ENCODE measurements at places on chromosomes 4 and X.

DNA sequence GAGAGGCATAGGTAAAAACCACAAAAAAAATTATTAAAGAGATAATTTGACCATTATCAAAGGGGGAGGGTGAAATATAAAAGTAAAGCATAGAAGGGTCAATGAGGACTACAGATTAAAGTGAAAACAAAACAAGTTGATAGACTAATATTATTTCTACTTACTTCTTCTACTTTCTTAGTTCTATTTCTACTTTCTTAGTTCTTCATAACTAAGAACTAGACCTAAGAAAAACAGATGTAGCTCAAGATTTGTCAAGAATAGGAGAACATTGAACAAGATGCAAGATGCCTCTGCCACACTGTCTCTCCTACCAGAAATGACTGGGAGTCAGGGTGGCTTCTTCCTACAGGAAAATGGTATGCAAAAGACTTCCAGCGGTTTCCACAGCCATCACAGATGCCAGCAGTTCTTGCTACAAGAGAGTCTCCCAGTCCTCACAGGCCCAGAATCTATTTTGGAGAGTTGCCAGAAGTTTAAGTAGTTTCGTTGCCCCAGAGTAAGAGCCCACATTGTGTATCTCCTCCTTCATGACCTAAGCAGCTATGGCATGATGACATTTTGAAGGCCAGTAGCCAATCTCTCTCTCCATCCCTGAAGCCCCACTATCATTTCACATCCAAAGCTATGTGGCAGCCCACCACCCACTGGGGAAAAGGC lies 42.9 kb upstream of the DDX60 start:
- no peak for DNase-seq

DNA sequence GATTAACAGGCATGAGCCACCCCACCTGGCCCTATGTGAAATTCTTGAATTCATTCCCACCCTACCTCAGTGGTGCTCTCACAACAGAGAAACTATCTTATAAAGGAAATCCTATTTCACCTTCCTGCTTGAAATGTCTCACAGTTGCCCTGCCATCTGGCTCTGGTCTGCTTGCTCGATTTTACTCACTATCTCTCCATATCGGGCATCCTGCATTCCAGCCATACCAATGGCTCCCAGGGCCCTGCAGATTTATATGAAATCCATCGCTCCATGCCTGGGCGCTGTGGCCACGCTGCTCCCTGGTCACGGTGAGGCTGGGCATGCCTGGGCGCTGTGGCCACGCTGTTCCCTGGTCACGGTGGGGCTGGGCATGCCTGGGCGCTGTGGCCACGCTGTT lies 15.8 kb downstream of the SORBS2 start:
- no peak for DNase-seq

GRCh38 chrX:41982953-41983352 lies 59.6 kb upstream of the CASK start:
- no peak for DNase-seq

- no peak for DNase-seq
Observed at GRCh38 chr4:71827826-71828225, 43.9 kb upstream of the GC start.

GRCh38 chrX:47191331-47191730 lies 2.3 kb upstream of the UBA1 start:
- no peak for DNase-seq

GRCh38 chr4:7824218-7824617 lies 115.4 kb downstream of the AFAP1 start:
- DNase-seq = no peak

- peak; percentile 69 for DNase-seq
Observed at GRCh38 chrX:154516656-154517100, 646 bp upstream of the FAM3A start.

- no peak for DNase-seq
Observed at GRCh38 chr4:84317513-84317912, 181.6 kb downstream of the NKX6-1 start.

DNA sequence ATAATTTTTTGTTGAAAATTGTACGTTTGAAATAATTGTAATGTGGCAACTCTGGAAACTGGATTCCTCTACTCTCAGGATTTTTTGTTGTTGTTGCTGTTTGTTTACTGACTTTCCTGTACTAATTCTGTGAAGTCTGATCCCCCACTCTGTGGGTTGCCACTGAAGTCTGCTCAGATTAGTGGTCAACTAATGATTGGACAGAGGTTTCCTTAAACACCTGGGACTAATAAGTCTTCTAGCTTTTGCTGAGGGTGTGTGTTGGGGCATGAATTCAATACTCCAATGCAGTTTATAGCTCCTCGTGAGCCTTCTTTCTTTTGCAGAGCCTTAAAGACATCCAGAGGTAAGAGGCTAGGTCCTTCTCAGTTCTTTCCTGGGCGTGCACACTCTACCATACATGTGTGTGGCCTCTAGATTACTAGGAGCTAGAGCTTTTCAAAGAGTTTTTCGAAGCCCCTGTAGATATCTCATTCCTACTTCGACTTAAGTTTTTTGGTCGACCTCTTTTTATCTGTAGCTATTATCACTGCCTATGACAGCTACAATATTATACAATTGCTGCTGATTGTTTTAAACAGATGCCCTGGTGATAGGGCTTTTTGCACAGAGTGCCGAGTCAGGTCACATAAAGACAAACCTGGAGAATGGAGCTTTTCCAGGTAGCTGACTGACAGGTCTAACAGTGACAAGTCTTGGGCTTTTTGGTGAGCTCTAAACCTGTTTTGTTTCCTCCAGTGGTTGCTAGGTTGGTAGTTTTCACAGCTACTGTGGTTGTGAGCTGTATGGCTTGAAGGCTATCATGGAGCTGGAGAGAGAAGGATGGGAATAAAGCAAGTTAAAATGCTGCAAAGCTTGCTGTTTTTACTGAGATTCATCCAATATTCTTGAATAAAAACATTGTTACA lies 34.0 kb downstream of the BMP2K start:
- DNase-seq = no peak

- DNase-seq = no peak
Observed at GRCh38 chrX:3191201-3191600, 149.9 kb downstream of the ARSF start.

- DNase-seq = no peak
Observed at GRCh38 chr4:23425570-23425969, 464.3 kb downstream of the PPARGC1A start.

GRCh38 chr4:17385403-17385802 lies 126.5 kb downstream of the QDPR start:
- peak; percentile 39 for DNase-seq

DNA sequence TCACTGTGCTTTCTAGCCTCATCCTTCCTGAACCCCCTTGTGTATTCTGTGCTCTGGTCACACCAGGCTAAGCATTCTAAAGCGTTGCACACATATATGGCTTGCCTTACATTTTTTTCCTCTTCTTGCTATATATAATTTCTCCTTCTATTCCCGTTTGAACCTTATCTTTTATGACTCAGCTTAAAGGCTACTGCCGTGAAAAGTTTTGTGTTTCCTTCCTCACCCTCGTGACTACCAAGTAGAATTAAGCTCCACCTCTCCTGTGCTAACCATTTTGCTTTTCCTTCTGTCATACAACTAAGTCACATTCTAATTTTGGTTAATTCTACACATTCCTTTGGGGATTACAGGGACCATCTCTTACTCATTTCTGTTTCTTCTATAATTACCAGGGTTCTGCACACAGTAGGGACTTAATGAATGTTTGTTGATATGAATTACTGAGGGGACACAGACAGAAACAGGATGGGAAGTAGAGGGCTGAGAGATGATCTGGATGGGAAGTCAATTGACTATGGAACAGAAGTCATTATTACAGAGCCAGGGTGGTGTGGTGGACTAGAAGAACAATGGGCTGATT lies 67.1 kb downstream of the DOCK11 start:
- DNase-seq = no peak

GRCh38 chr4:47624031-47624441 lies 139.0 kb downstream of the ATP10D start:
- DNase-seq = no peak

DNA sequence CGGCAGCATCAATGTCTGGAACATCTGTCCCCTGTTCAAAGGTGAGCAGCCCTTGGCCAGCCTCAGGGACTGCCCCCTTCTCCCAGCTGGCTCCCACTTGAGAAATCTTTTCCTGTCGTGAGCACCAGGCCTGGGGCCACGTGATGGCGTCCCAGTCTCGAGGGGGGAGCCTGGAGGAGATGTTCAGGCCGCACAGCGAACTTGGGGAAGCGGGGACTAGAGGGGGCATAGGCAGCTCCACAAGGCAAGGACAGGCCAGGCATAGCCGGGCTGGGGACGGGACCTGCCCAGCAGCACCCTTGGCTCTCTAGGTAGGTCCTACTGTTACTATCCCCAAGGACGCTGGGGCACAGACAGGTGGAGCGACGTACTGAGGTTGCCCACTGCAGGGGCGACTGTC lies 2.7 kb downstream of the SLC6A8 start:
- no peak for DNase-seq

DNA sequence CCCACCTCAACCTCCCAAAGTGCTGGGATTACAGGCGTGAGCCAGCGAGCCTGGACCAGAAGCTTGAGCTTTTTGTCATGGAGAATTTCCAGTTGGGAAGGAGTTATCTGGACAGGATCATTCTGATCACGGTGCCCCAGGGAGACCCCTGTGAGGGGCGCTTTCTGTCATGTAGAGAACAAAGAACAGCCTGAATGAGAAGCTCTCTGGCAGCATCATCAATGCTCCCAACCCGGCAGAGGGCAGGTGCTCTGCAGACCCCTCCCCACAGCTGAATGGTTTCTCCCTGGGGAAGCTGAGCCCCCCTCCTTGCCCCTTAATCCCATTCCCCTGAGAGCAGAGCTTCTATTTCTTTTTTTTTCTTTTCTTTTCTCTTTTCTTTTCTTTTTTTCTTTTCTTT lies 7.3 kb upstream of the CSF2RA start:
- no peak for DNase-seq

GRCh38 chrX:31333165-31333831 lies 261.5 kb upstream of the FTHL17 start:
- DNase-seq = no peak

DNA sequence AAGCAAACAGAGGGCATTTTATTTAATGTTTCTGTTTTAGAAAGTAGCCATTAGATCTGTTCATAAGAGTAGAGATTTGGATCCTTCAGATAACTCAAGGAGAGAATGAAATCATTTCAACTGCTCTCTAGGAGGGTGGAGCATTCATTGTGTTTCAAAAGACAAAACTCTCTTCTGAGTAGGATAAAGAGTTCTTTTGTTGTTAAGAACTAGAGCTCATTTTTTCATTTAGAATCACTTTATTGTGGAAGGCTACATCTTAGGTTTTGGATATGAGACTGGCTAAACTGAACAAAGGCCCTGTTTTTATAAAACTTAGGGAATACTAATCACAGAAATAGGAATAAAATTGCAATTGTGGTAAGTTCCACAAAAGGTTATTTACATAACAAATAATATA lies 193.9 kb upstream of the PCDH10 start:
- DNase-seq = peak; percentile 87

GRCh38 chr4:56979421-56980072 lies 851 bp downstream of the POLR2B start:
- DNase-seq = no peak

DNA sequence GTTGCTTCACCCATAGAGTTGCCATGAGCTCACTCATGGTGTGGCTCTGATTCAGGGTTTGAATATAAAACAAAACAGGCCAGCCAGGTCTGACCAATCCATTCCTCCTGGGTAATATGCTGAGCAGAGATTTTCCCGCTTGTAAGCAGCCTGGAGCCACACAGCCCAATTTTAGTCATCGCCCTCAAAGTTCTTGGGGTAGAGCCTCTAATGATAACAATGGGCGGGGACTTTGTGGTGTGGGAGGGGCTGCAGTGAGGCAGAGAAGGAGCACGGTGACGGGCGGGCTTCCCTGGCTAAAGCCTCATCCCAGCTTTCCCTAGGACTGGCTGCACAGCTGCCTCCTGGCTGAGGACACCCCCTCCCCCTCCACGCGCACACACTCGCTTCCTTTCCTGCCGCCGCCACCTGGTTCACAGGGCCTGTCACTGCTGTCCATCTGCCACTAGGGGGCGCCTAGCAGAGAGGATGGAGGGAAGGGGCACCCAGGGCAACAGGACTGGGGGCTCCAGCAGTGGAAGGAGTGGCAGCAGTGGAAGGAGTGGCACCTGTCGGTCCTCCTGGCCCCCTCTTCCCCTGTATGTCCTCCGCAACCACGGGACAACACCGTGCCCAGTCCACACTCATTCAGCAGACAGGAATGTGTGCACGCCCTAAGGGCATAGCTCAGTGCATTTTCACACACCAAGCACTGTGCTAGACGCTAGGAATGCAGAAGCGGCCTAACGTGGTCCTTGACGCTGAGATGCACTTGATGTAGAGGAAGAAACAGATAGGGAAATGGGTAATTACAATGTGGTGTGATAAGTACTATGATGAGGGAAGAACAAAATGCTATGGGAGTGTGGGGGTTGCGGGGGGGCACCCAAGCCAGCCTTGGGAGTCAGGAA lies 26.8 kb downstream of the PRPS1 start:
- no peak for DNase-seq

GRCh38 chr4:93764639-93765246 lies 63.8 kb upstream of the ATOH1 start:
- peak; percentile 55 for DNase-seq

- no peak for DNase-seq
Observed at GRCh38 chr4:4754641-4755040, 104.8 kb upstream of the MSX1 start.

- DNase-seq = no peak
Observed at GRCh38 chr4:110489901-110490508, 14.1 kb downstream of the ENPEP start.

- no peak for DNase-seq
Observed at GRCh38 chr4:37693450-37694190, 7.4 kb upstream of the RELL1 start.

DNA sequence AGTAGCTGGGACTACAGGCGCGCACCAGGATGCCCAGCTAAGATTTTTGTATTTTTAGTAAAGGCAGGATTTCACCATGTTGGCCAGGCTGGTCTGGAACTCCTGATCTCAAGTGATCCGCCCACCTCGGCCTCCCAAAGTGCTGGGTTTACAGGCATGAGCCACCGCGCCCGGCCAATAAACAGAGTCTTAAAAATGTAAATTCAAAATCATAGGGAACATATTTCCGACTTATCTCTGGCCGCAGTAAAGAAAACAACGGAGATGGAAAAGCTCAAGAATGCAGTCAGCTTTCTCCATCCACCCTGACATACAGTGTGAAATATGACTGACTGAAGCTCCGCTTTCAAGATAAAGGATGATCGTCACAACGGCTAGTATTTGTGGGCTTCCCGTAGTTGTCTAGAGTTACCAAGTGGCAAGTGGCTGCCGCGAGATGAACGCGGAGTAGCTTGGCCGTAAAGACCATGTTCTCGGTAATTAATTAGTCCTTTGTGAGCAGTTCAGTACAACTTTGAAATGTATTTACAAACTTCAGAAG lies 495.1 kb upstream of the FAT1 start:
- DNase-seq = no peak

GRCh38 chr4:159281771-159282170 lies 178.9 kb downstream of the RAPGEF2 start:
- no peak for DNase-seq

GRCh38 chr4:8917868-8918783 lies 46.5 kb upstream of the HMX1 start:
- peak; percentile 29 for DNase-seq

- DNase-seq = no peak
Observed at GRCh38 chrX:146881521-146881920, 67.0 kb upstream of the CXorf51A start.

Data from globus pallidus (tissue), 1 donor.